ENCODE measurements at places on chromosomes 16 and 17. TPM values are rescaled to one million over a fixed set of nuclear protein-coding genes. Genes with fewer than 3 reads are reported as not detected.

DNA sequence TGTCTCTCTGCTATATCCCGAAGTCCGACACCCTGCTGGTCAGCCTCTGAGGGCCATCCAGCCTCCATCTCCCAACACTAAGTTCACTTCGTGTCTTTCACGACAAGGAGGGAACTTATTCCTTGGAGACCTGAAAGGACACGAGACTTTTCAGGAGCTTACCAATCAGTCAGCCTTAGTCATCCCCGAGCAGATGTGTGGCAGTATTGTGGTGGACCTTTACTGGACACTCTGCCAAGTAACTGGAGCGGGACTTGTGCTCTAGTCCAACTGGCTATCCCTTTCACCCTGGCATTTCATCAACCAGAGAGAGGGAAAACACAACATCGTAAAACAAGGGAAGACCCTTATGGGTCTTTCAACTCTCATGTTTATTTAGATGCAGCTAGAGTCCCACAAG is 87.1 kb downstream of the EMP2 start:
- no peak overlapping the region for H3K4me3 ChIP-seq
- peaks cover 19% of the 10 kb centered on the region for H3K36me3 ChIP-seq
- no peaks in the 10 kb centered on the region for H3K4me1 ChIP-seq

GRCh38 chr16:49282690-49283375 is 1.2 kb upstream of the CBLN1 start:
- no peak overlapping the region for H3K27ac ChIP-seq
- peaks cover 16% of the 10 kb centered on the region for H3K4me1 ChIP-seq
- H3K36me3 ChIP-seq, result peaks cover 7% of the 10 kb centered on the region
- no peak for DNase-seq
- H3K27me3 ChIP-seq, result peaks cover 49% of the 10 kb centered on the region

Gene TPSG1
- not detected for polyA plus RNA-seq

Gene NUPR1
- not detected for polyA plus RNA-seq

- H3K27ac ChIP-seq, result no peak overlapping the region
- no peaks in the 10 kb centered on the region for H3K36me3 ChIP-seq
- DNase-seq, result peak; percentile 3
- peaks cover 32% of the 10 kb centered on the region for H3K4me1 ChIP-seq
These were observed 19.0 kb downstream of the AXIN1 start for GRCh38 chr16:333406-334094.

DNA sequence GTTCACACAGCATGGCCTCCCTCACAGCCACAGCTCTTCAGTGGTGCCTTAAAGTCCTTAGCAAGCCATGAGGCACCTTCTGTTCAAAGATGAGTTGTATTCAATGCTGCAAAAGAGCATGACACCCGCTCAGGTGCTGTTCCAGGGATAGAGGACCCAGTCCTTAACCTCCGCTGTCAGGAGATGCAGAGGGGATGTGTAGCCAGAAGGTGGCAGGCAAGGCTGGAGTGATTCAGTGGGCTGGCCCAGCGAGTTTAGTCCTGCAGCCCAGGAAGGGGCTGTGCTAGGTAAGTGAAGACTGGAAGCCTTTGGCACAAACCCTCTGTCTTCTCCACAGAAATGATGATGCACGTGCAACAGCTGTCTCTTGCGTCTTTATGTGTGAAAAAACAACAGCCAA is 25.0 kb upstream of the ADAM11 start:
- H3K36me3 ChIP-seq, result peaks cover 9% of the 10 kb centered on the region
- H3K4me1 ChIP-seq, result no peaks in the 10 kb centered on the region
- DNase-seq, result no peak
- H3K27me3 ChIP-seq, result no peaks in the 10 kb centered on the region

GRCh38 chr16:56191835-56192634 is 746 bp downstream of the GNAO1 start:
- H3K27me3 ChIP-seq, result peaks cover 52% of the 10 kb centered on the region
- H3K36me3 ChIP-seq, result peaks cover 3% of the 10 kb centered on the region
- DNase-seq, result no peak
- peak overlapping the region; percentile 45 for H3K4me3 ChIP-seq
- peaks cover 13% of the 10 kb centered on the region for H3K4me1 ChIP-seq
- no peak overlapping the region for H3K27ac ChIP-seq

DNA sequence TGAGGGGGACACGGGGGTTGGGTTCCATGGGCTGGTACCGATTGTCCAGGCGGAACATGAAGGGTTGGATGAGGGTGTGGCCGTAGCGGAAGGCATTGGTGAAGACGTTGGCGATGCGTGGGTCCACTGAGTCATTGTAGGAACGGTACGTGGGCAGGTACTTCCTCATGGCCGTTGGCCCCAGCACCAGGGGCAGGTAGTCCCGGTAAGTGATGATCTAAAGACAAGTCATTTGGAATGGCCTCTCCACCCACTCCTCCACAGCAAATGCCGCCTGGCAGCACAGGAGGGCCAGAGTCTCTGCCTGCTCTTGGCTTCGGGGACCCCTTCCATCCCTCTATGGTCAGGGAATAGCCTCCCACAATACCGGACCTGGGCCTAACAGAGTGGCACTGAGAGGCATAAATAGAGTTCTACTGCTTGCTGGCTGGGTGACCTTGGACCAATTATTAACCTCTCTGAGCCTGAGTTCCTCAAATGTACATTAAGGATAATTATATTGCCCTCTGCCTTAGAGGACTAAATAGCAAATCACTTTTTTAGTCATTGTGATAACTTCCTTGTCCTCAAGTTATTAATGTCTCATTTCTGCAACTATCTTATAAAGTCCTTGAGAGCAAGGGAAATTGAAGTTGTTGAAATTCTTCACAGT is 7.2 kb downstream of the MPO start:
- no peak for DNase-seq
- no peak overlapping the region for H3K4me3 ChIP-seq
- no peak overlapping the region for H3K27ac ChIP-seq
- peaks cover 12% of the 10 kb centered on the region for H3K27me3 ChIP-seq

GRCh38 chr17:28897769-28898526 is 415 bp upstream of the FLOT2 start:
- no peak for DNase-seq
- peak overlapping the region; percentile 95 for H3K27ac ChIP-seq
- peak overlapping the region; percentile 98 for H3K4me3 ChIP-seq
- H3K36me3 ChIP-seq, result no peaks in the 10 kb centered on the region
- no peaks in the 10 kb centered on the region for H3K27me3 ChIP-seq

Gene PROCA1
- polyA plus RNA-seq, result 2.0 TPM
